Adipocyte (in vitro differentiated cells): ENCODE measurements at places on chromosomes 13 and 19.

GRCh38 chr13:99382428-99383133 lies 75.4 kb upstream of the GPR183 start:
- DNase-seq = peak; percentile 4

DNA sequence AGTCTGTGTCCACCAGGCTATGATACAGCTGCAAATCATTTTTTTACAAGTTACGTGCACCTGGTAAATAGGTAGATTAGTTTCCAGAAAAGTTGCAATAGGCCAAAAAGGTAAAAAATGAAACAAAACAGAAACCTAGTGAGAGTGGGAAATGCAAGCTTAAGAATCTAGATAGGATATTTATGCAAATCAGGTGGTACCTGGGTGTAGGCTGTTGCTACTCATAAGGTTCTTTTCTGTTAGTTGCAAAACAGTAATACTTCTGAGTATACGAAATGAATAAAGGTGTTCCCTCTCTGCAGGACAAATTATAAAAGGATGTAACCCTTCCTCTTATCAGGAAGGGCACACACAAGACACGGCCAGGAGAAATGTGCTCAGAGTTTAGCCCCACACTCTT lies 97.9 kb downstream of the UGGT2 start:
- no peak for DNase-seq

DNA sequence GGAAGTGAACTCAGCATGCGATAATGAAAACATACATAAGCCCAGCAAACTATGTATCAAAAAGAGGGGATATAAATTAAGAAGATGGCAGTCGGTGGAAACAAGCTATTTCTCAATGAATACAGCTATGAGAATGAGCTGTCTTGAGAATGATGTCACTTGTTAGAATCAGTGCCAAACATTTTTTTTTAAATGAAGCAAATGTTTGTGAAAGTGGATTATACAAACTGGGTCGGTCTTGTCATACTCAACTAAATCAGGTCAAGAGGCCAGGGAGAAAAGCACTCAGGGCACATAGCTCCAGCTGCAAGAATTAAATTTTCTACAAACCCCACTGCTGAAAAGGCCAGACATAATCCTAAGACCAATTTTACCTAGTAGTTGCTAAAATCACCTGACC lies 1048.4 kb downstream of the SLITRK1 start:
- peak; percentile 59 for DNase-seq

DNA sequence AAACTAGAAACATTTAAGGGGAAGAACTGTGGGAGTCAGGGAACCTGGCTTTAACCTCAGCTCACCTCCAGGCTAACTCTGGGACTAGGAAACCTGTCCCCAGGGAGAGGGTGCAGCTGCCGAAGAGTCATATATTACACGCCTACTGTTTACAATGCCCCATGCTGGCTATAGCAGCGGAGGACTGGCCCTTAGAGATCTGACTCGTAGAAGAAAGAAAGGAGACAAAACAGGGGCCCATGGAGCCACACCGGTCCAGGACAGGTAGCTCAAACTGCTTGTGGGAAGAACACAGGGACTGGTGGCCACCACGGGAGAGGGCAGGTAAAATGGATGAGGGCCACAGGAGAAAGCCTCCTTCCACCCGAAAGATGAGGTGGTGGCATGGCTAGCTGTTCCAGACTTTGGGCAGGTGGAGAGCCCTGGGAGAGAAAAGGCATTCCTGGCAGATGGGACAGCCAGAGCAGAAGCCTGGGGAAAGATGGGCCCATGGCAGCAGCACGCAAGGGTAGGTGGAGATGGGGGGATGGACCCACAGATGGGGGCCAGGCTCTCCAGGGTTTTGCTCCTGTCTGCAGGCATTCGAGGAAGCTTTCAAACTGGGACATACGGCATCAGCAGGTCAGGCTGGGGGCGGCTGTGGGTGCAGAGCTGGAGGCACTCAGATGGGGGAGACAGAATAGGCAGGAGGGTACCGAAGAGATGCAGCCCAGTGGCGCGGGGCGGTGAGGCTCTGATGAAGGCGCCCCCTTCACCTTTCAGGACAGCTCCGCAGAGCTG lies 69.5 kb downstream of the LATS2 start:
- no peak for DNase-seq

GRCh38 chr19:36041831-36042230 lies 9.2 kb upstream of the CLIP3 start:
- DNase-seq = peak; percentile 94

- DNase-seq = peak; percentile 61
Measured at GRCh38 chr13:20702915-20703779, at the start of gene IL17D. Gene IL17D (plus strand): TSS chr13:20703699. CDS start chr13:20704002, 303 bp downstream.

GRCh38 chr13:101989798-101990350 lies 412.0 kb downstream of the FGF14 start:
- no peak for DNase-seq

DNA sequence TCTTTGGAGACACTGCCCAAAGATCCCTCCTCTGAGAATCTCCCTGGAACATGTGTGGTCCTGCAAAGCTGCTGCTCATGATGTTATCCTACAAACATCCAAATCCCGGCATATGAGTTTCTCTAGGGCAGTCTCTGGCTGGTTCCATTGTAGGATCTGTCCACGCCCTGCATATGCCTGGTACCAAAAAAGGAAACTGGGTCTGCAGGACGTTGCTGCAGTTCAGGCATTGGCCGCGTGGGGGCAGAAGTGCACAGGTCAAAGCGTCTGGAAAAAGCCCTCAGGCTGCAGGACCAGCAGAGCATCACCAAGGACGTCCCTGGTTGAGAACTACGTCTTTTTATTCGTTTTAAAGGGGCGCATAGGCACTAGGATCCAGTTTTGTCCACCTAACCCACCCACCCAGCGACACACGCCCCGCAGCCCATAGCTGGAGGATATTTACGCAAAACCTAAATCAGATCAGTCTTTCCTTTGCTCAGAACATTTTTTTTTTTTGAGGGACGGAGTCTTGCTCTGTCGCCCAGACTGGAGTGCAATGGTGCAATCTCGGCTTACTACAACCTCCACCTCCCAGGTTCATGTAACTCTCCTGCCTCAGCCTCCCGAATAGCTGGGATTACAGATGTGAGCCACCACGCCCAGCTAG lies 12.9 kb upstream of the ZNF564 start:
- DNase-seq = peak; percentile 96

DNA sequence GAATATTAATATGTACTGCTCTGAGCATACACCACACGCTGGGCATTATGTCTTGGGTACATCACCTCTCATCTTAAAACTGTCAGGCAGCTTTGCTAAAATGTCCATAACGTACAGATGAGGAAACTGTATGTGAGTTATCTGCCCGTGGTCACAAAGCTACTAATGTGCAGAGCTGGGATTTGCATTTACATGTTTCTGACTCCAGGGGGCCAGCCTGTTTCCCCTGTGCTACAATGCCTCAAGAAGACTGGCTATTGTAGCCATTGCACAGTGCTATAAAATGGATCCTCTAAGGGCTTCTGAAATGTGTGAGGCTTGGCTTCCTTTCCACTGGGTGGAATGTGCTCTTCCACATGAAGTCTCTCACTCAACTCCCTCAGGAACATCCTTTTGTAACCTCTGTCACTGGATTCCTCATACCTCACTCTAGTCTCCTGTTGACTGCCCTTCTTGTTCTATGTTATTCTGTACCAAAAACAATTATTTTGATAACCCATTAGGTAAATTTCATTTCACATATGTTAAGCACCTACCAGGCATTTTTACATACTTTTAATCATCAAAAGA lies 95.6 kb upstream of the HTR2A start:
- no peak for DNase-seq

- no peak for DNase-seq
Measured at GRCh38 chr13:44876782-44877324, 112.4 kb downstream of the NUFIP1 start.

- DNase-seq = no peak
Measured at GRCh38 chr19:51123802-51124201, 904 bp upstream of the SIGLEC9 start.

- DNase-seq = peak; percentile 57
Measured at GRCh38 chr13:110294146-110294545, 12.8 kb downstream of the COL4A1 start.

GRCh38 chr13:92734068-92734467 lies 492.5 kb upstream of the GPC6 start:
- DNase-seq = no peak

DNA sequence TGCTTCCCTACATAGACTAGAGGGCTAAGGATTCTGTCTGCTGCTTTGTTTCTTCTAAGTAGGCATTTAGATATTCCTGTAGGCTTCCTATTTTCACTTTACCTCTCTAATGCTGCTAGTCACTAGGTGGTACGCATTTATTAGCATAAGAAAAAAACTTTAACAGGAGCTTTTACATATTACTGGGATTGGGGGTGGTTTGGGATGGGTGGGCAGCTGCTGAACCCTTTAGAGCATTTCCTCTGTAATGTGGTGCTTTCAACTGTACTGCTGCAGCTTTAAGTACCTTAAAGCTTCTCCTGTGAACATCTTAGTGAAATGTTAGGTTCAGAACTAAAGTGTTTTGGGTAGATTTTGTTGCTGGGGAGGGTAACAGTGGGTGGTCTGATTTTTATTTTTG lies 92.6 kb downstream of the ZNF486 start:
- no peak for DNase-seq

GRCh38 chr19:2986951-2987524 lies 9.7 kb downstream of the TLE6 start:
- DNase-seq = no peak

DNA sequence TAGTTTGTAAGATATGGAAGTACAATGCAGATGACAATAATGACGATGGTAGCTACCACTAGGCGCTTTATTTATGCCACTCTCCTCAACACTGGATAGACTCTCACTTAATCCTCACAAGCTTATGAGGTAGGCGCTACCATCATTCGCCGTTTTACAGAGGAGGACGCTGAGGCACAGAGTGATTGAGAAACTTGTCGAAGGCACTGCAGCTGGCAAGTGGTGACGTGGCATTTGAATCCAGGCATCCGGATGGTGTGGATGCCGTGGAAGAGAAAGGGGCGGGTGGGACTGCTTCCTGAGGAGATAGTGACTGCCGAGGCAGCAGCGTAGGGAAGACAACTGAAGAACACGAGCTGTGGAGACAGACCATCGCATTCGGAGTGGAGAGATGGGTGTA lies 1.3 kb upstream of the RPS9 start:
- DNase-seq = no peak

DNA sequence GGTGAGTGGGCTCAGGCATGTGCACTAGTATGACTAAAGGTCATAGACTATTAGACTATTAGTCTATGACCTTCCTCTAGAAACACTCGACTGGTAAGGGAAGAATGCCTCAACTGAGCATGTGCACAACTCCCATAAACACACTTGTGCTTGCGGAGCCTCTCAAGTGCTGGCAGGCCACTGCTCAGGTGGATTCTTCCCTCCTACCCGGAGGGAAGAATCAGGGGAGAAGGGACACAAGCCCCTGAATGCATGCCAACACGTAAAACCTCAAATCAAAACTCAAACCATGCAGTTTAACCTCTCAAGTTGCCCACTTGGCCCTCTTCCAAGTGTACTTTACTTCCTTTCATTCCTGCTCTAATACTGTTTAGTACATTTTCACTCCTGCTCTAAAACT lies 287.6 kb upstream of the SGCG start:
- DNase-seq = no peak

DNA sequence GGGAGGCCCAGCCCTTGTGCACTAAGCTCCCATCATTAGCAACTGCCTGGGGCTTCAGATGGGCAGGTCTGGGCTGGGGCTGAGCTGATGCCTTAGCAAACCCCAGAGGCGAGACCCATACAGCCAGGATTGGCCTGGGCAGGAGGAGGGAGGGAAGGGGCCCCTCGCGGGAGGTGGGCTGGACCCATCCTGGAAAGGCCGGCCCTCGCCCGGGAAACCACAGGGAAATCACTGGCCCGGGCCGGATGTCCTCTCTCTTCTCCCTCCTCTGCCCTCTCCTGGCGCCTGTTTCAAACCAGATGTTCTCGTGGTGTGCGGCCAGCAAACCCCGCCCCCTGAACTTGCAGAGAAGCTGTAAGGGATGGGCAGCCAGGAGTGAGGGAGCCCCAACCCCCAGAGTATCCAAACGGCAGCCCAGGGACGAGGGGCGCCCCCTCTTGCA lies 43.1 kb downstream of the TMEM255B start:
- peak; percentile 78 for DNase-seq

GRCh38 chr13:97004886-97005285 lies 10.6 kb upstream of the OXGR1 start:
- DNase-seq = no peak

DNA sequence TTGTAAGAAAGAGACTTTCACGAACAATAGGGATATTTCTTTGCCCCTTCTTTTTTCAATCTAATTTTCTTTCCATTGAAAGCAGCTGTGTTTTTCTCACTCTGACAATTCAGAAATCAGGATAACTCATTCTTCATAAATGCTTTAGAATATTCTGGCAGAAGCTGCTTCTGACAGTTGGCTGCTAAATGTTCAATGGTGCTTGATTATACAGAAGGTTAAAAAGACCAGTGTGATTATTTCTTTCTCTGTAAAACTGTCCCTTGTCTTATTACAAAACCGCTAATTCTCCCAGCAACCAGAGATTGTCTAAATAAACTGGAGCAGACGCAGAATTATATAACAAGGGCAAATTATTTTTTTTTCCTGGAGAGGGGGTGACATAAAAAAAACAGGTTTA lies 394.4 kb downstream of the SPRY2 start:
- DNase-seq = no peak

- DNase-seq = no peak
Measured at GRCh38 chr19:56162258-56162657, 13.6 kb upstream of the GALP start.

- no peak for DNase-seq
Measured at GRCh38 chr13:78841358-78841963, 182.5 kb upstream of the OBI1 start.

- DNase-seq = peak; percentile 64
Measured at GRCh38 chr19:4064496-4065260, 2.0 kb downstream of the ZBTB7A start.

- no peak for DNase-seq
Measured at GRCh38 chr19:40763963-40764362, 11.4 kb upstream of the MIA start.

DNA sequence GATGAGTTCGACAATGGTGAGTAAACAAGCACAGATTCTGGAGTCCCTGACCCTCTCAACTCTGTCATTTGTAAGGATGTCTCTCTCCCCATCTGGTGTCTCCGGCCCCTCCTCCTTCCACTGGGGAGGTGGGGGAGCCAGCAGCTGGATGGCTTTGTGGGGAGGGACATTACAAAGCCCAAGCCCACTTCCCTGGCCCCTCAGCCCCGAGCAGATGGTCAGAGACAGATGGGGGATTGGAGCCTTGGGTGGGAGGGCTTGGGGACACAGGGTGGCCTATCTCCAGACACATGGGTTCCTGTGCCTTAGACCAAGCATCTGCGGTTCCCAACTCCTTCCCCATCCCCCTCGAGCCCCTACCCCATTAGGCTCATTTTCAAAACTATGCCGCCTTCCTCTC lies 2.5 kb downstream of the TIMM50 start:
- no peak for DNase-seq

GRCh38 chr13:24224232-24224680 lies 63.7 kb downstream of the SPATA13 start:
- no peak for DNase-seq

GRCh38 chr19:1843646-1844394 lies 4.5 kb downstream of the REXO1 start:
- DNase-seq = no peak

GRCh38 chr13:76764429-76764828 lies 121.8 kb downstream of the KCTD12 start:
- DNase-seq = no peak
